ENCODE measurements at places on chromosomes 13 and 19.

DNA sequence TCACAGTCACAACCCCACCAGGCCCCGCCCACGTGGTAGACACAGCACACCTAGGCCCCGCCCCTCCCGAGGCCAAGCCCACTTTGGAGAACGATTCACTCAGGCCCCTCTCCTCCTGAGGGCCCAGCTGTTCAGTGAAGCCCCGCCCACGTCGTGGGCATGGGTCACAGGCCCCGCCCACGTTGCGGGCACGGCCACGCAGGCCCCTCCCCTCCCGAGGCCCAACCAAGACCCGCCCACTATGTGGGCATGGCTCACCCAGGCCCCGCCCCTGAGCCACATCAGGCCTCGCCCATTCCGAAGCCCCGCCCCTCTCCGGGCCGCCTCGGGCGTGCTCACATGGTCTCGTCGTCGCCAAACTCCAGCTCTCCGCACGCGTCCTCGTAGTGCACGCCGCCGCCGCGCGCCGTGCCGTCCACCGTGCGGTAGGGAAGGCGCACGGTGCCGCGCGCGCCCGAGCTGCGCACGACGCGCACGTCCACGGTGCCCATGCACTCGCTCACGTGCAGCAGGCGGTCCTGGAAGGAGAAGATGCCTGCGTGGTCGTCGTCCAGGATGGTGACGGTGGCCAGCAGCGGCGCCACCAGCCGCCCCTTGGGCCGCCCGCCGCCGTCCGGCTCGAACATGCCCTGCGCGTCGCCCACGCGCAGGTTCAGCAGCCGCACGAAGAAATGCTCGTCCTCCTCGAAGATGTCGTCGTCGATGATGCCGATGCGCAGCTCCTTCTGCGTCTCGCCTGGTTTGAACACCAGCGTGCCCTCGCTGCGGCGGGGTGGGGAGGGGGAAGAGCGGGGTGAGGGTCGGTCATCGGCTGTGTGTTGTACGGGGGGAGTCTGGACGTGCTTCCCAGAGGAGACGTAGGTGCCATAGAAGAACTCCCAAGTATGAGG, 24.0 kb downstream of the SLC8A2 start:
- DNase-seq: no peak

DNA sequence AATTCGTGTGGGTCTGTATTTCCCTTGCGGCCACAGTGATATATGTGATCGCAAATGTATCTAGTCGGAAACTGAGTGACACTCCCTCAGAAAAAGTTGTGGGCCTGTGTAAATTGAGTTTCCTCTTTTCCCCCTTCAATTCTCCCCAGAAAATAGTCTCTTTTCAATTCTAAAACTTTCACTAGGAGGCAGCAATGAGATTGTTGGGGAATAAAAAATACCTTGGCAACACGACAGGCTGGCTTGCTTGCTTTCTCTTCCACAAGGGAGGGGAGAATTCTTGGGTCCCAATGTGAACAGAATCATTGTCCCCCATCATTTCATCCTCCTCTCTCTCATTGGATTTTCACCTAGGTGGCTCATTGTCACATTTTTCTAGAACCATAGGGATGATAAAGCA, 3.7 kb upstream of the SOX21 start:
- no peak for DNase-seq

DNA sequence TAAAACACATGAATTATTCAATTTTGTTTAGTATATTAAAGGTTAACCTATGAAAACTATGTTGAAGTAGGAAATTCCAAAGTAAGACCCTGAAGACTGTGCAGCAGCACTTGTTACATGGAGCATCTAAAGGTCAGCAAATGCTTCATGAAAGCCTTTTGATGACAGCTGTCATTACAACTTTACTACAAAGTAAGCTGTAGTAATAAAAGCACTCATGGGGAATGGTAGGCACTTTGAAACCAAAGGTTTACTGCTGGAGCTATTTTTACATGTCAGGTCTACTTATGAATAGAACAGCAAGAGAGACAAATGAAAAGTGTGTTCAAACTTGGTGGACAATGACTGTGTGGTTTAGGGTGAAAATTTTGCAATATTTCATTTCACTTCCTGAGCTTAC, 672.5 kb upstream of the PCDH20 start:
- no peak for DNase-seq

GRCh38 chr13:114025714-114026431, 52.0 kb upstream of the C13orf46 start:
- DNase-seq: no peak

DNA sequence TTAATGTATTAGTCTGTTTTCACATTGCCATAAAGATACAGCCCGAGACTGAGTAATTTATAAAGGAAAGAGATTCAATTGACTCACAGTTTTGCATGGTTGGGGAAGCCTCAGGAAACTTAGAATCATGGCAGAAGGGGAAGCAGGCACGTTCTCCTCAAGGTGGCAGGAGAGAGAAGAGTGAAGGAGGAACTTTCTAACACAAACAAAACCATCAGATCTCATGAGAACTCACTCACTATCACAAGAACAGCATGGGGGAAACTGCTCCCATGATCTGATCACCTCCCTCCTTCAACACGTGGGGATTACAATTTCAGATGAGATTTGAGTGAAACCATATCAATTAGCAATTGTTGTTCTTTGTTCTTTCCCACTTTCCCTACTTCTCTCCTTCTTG, 689.0 kb upstream of the SLITRK1 start:
- no peak for DNase-seq

DNA sequence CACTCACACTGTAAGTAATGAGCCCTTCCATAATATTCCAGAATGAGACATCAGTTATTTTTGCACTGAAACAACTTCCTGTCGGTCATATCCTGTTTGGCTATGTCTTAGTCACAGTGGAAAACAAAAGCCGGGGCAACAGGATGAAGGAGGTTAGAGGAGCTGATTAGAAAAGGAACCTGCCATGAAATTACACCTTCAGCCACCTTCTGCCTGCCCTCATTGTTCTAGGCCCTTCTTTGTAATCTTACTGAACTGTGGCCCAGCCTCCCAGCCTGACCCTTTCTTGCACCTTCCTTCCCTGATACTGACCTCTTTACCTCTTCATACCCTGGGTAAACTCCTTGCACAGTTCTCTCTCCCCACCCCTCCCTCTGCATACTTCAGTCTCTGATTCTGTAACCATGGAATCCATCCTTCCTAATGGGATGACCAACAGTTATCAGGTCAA, 67.3 kb downstream of the DOCK9 start:
- DNase-seq: no peak

DNA sequence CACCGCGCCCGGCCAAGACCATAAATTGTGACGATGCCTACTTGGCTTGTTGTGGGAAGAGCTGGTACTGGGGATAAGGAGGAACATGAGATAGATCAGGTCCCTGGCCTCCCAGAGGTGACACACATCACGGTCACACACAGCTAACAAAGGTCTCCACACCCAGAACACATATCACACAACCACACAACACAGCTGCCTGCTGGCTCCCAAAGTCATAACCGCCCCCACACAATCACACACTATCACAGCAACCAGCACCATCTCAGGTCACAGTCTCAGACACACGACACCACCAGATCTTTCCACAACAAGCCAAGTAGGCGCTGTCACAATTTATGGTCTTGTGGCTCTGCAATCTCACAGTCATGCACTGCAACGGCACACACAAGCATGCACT, 5.7 kb downstream of the COL5A3 start:
- no peak for DNase-seq

DNA sequence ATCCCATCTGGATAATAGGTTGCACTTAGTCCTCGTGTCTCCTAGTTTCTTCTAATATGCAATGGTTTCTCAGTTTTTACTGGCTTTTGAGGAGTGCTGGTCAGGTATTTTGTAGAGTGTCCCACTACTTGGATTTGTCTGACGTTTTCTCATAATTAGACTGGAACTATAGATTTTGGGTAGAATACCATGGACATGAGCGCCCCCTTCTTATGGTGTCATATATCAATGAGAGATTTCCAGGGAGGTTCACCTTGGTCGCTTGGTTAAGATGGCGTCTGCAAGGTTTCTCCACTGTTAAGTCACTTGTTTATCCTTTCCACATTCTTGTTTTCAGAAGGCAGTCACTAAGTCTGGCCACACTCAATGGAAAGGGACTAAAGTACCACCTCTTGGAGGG, 6.7 kb downstream of the SOHLH2 start:
- no peak for DNase-seq

Data from D721Med (cell line).